ENCODE measurements at places on chromosomes 12 and 14. TPM values are rescaled to one million over a fixed set of nuclear protein-coding genes. Genes with fewer than 3 reads are reported as not detected.

P2RX2 gene
- not detected for total RNA-seq

SMCO2 gene
- total RNA-seq = 0.17 TPM

DPY19L2 gene
- 2.3 TPM for total RNA-seq

GALNT16 gene
- total RNA-seq = 4.6 TPM

REC8 gene
- 2.3 TPM for total RNA-seq

KLHL42 gene
- total RNA-seq = 29.1 TPM
